Effector CD4-positive, alpha-beta T cell (primary cell): ENCODE measurements at places on chromosomes 5 and 9.

DNA sequence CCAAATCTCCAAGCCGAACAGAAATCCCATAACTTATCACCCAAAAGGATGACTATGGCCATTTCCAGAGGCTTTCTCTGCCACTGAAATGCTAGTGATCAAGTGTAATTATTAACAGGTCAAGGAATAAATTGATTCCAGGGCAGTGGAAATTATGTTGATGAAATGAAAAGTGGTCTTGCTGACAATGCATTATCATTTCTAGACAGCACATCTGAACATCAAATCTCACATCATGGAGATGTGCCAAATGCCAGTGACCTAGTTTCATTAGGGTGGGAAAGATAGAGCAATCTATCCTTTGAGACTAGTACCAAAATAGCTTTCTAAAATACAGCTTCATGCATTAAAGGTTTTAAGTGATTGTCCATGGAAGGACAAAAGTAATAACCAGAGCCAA, 86.1 kb downstream of the AUH start:
- DNase-seq: no peak

DNA sequence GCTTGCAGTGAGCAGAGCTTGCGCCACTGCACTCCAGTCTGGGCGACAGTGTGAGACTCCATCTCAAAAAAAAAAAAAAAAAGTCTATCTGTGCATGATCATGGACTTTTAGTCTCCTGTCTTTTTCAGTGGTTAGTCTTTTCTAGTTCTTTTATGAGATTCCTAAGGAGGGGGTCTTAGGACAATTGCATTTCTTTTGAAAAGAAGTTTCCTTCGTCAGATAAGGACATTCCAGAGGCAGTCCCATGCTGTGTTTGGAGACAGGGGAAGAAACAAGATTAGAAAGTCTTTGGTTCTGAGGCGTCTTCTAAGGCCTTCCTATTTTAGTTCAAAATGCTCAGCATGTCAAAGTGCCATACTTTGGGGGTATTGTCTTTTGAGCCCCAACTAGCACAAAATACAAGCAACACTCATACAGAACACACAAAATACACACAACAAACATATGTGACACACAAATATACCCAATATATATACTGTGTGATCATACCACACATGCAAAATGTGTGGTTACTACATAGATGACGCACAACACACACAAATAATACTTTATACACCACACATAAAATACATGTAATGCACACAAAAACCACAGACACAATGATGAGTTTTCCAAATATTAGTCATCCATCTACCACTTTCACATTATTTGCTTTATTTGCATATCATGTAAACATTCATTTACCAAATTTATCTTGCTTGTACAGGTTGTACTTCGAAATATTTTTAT, 394.5 kb downstream of the SPATA31D1 start:
- DNase-seq: no peak

- no peak for DNase-seq
Measured at GRCh38 chr5:96187309-96188027, 225.8 kb upstream of the ELL2 start.

GRCh38 chr5:5432020-5432707, 9.7 kb downstream of the ICE1 start:
- DNase-seq: no peak

DNA sequence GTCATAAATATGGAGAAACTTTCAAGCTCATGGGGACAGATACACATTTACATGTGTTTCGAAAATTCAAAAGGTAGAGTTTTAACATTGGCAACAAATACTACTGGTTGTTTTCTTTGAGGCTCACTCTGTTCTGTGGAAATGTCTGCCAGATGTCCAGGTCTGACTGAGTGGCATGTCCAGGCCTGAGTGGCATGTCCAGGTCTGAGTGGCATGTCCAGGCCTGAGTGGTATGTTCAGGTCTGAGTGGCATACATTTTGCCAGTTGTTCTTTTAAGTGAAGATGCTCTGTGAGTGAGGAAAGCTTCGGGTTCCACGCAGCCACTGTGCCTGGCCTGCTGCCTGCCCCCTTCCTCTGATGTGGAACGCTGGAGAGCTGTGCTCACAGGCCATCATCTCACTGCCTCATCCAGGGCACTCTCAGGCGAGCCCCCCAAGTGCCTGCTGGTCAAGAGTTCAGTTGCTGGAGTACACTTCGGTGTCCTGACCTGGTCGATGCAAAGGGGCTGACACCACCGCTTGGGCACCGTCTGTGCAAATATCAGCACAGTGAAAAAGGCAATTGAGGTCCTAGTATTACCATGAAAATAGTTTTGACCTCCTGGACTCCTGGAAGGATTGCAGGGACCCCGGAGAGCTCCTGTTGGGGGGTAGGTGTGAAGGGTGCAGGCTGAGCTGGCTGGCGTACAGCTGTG, 89.9 kb downstream of the EHMT1 start:
- DNase-seq: no peak

GRCh38 chr5:31866166-31866565, 227.2 kb downstream of the PDZD2 start:
- DNase-seq: no peak

GRCh38 chr5:113038714-113039113, 62.1 kb downstream of the DCP2 start:
- DNase-seq: no peak

DNA sequence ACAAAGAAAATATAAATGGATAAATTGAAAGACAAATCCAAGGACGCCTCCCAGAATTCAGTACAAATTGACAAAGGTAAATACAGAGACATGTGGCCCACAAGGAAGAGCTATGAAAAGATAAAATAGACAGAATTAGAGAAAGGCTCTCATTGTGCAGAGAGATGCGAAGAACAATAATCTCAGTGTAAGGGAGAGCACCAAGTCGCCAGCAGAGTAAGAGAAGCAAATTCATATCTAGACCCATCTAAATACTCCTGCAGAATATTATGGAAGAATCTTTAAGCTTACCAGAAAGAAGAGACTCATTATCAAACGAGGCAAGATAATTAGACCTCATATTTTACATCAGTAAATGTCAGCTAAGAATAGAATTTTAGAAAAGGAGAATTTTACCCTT, 101.7 kb upstream of the ITGA1 start:
- no peak for DNase-seq

DNA sequence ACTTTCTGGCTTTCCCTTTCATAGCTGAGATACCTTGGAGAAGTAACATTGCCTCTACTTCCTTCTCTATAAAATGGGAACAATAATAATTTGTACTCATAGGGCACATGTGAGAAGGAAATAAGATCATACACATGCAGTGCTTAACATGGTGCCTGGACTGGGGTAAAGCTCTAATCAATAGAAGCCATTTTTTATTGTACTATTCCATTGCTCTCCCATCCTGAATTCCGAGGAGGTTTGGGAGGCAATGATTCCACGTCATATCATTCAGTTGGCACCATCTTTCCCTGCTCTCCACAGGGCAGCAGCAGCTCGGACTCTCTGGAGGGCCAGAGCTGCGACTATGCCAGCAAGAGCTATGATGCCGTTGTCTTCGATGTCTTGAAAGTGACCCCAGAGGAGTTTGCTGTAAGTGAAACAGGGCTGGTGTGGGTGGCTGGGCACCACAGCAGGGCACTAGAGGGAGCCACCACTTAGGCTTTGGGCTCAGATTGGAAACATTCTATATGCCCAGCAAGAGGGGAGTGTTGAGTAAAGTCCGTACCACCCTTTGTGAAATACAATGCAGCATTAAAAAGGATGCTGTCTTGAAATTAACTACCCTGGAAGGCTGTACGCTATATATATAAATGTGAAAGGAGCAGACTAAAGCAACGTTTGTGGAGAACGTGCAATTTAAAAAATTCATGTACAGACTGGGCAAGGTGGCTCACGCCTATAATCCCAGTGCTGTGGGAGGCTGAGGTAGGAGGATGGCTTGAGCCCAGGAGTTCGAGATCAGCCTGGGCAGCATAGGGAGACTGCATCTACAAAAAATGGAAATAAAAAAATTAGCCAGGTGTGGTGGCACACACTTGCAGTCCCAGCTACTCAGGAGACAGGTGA, 51.2 kb downstream of the RALGPS1 start:
- DNase-seq: no peak

GRCh38 chr5:110663525-110663924, 62.9 kb downstream of the TMEM232 start:
- no peak for DNase-seq

GRCh38 chr5:136011414-136012001, 17.3 kb upstream of the TGFBI start:
- no peak for DNase-seq

- no peak for DNase-seq
Measured at GRCh38 chr5:153626836-153627235, 136.4 kb downstream of the GRIA1 start.

GRCh38 chr5:172817664-172818063, 16.4 kb upstream of the ERGIC1 start:
- DNase-seq: no peak

GRCh38 chr5:152437866-152438265, 32.8 kb upstream of the NMUR2 start:
- DNase-seq: no peak

- no peak for DNase-seq
Measured at GRCh38 chr9:12060811-12061210, 632.4 kb upstream of the TYRP1 start.

GRCh38 chr5:163508753-163509152, 3.3 kb downstream of the MAT2B start:
- no peak for DNase-seq

- DNase-seq: no peak
Measured at GRCh38 chr5:128426090-128426534, 111.9 kb downstream of the FBN2 start.

- DNase-seq: no peak
Measured at GRCh38 chr5:157530226-157530972, 45.2 kb downstream of the ADAM19 start.

DNA sequence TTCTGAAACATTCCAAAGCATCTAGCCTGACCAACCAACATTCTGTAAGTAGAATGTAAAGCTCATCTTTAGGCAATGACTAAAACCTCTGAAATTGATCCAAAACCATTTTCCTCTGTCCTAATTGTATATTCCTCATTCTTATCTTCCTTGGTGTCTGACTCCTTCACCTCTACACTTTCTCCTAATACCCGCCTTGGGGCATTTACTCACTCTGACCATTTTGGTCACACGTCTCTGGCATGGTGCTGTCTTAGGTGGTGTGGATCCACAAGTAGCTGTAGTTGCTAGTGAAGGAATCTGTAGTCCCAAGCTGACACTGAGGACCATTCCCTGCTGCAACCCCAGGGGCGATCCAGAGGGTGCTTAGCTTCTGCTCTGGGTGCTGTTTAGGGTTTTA, 40.8 kb upstream of the LMNB1 start:
- no peak for DNase-seq

GRCh38 chr9:126001581-126002225, 254.5 kb downstream of the PBX3 start:
- DNase-seq: no peak
